ENCODE measurements at places on chromosomes 3 and 15. TPM values are rescaled to one million over a fixed set of nuclear protein-coding genes. Genes with fewer than 3 reads are reported as not detected.

TLR9 gene
- total RNA-seq, result not detected

IL5RA gene
- total RNA-seq, result not detected

INSYN1 gene
- 2.7 TPM for total RNA-seq

EIF4E3 gene
- 3.8 TPM for total RNA-seq

CP gene
- total RNA-seq, result 5.9 TPM

SLC9C1 gene
- total RNA-seq, result not detected

GATM gene
- 2.8 TPM for total RNA-seq

KBTBD12 gene
- not detected for total RNA-seq

SLC15A2 gene
- 0.20 TPM for total RNA-seq

SLC9A9 gene
- total RNA-seq, result 0.27 TPM

EFHB gene
- total RNA-seq, result 1.5 TPM

IL12A gene
- 1.3 TPM for total RNA-seq

SCG5 gene
- 2.3 TPM for total RNA-seq

All from A549 treated with dexamethasone at 1 μM for 4 hours (cell line).